ENCODE measurements at places on chromosomes 12 and 14.
A peak's percentile ranks its signal among the peaks of the same experiment; 100 is the strongest.

GRCh38 chr12:46456356-46457334, 84.1 kb upstream of the SLC38A2 start:
- DNase-seq = no peak

DNA sequence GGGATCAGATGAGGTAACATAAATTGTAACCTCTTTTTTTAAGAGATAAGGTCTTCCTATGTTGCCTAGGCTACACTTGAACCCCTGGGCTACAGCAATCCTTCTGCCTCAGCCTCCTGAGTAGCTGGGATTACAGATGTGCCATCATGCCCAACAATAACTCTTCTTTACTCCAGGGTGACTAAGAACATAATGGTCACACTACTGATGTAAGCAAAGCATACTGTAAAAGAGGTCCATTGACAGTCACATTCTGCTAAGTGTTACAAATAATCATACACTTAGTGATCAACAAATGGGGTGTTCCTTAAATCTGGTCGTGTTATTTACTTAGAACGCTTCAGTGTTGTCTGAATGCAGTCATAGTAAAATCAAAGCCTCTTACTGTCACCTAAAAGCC, 68.9 kb downstream of the EPS8 start:
- DNase-seq = no peak

DNA sequence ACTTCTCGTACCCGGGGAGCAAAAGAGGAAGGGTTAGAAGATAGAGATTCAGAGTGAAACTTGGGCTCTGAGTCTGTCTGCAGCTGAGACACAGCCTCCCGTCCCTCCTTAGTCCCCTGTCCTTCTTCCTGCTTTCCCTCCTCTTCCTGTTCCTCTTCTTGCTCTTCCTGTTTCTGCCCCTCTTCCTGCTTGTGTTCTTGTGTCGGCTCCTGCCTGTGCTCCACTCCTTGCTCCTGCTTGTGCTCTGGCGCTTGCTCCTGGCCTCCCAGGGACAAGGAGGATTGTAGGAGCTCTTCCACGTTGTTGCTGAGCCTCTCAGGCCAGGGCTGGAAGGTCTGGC, 3.0 kb downstream of the ACRBP start:
- no peak for DNase-seq

DNA sequence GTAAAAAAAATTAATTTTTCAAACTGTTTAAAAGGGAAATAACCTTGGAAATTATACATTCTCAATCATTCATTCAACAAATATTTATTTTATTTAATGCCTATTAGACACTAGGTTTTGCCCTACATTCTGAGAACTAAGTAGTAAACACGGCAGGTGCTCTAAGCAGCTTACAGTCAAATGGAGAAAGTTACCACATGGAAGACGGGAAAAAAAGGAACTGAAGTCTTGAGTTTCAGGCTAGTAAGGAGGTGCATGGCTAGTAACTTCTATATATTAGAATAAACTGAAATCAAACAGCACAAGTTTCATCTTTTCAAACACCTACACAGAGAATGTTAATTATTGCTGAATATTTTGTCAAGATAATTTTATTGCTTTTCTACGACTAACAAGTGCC, 52.9 kb downstream of the C12orf42 start:
- DNase-seq = no peak

DNA sequence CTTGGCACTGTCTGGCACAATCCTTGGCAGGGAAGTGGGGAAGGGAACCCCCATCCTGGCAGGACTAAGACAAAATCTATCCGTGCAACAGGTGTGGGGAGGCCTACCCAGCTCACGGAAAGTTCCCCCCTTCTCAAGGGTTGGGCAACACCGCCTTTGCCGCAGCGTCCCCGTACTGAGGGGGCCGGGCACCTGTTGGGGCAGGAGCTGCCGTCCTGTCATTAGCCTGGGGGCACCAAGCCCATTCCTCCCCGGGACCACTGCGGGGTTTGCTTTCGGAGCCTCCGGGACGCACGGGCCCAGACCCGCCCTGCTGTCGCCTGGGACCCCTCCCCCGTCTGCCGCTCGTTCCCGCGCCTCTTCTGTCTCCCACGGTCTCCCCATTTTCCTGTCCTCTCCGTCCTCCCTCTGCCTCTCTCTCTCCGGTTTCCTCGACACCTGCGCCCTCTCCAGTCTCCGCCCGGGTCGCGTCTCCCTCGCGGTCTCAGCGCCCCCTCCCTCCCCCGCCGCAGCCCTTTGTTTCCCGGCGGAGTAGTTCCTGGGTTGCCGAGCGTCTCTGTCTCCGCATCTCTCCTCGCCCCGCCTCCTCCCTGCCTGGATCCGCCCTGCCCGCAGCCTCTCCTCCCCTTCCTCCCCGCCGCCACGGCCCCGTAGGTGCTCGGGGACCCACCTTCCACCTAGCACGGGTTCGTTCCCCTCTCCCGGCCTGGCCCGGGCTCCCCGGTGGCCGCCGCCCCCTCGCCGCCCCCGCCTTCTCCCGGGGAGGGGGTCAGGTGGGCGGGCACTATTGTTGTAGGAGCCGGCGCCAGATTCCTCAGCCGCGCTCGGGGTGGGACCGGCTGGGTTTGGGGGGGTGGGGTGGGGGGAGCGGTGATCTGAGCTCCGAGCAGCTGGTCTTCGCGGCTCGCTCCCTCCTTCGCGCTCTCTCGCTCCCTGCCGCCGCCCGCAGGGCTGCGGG, at the start of gene CACNB3:
CACNB3 (plus strand) TSS at position 624 of the 958 bp plus-strand sequence. CDS start 434 bp downstream, outside the sequence.
- DNase-seq = peak; percentile 83

- DNase-seq = peak; percentile 5
Observed at GRCh38 chr14:39988939-39989338, 556.7 kb upstream of the FBXO33 start.

- no peak for DNase-seq
Observed at GRCh38 chr12:120056739-120057138, 59.8 kb downstream of the RAB35 start.
